ENCODE measurements at places on chromosomes 13 and 19.

- DNase-seq, result no peak
Observed at GRCh38 chr19:1811942-1812425, at the start of gene ATP8B3. TSS of gene ATP8B3 (minus strand) at chr19:1812276. CDS start at chr19:1811736, 540 bp downstream.

DNA sequence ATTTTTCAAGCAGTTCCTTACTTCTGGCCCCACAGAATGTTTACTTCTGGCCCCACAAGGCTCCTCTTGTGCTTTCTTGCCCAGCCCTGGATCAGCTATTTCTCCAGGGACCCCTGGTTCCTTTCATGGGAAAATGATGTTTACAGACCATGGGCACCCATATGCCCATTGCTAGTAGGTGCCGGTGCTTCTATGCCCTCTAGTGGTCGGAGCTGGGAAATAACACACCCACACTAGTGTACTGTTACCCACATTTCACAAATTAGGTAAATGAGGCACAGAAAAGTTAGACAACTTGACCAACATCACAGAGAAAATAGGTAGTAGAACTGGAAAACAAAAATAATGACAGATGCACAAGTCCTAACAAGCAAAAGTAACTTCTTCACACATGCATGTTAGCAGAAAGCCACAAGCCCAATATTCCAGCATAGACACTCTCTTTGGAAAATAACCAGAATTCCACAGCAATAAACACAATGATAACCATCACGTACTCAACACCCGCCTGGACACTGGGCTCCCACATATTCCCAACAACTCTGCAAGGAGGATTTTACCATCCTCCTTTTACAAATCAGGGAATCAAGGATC is 1.3 kb upstream of the CEACAM6 start:
- DNase-seq, result peak; percentile 48

DNA sequence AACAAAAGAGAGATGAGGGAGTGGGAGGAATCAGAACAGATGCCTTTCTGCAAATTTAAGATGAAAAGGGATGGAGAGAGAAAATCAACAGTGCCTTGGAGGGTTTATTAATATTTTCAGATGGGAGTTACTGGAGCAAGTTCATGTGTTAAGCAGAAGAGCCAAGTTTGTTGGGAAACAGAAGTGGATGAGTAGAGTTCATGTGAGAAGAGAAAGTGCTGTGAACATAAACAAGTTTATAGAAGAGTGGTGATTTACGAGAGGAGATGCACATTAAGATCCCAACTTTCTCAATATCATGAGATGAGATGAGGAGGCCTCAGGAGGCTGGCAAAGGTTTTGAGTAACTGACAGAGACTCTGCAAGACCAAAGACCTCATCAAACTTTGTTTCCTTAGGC is 274.1 kb upstream of the HTR2A start:
- no peak for DNase-seq

DNA sequence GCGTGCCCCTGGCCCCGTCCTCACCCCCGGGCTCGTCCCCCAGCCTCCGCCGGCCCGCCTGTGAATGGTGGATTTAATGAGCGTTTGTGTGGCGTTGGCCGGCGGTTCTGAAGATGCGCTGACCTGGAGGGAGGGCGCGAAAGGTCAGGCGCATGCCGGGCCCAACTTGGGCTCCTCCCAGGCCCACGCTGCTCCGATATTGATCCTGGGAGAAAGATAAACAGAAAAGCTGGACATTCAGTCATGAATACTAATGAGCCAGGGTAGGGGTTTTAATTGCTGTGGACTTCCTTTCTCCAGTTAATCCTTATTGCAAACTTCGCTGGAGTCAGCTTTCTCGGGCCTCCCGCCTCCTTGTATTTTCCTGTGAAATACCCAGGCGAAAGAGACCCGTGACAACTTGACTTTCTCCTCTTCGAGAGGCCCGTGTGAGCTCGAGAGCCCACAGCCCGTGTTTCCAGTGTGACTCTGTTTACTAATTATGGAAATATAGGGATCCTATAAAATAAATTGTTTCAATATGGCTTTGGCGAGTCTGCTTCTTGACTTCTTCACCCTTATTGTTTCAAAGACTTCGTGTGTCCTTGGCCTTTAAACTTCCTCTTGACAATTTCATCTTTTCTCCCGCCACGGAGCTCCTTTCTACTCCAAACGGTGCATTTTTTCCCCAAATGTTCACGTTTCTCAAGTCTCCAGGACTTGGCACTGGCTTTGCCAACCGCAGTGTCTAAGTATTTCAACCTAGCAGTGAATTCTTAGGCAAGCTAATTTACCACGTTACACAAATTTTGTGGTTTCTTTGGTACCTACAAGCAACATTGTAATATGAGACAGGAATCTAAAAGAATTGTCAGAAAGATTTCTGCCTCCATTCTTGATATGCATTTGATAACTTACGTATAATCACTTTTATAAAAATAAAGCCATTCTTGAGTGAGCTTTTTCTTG is 10.5 kb downstream of the ZIC2 start:
- no peak for DNase-seq

DNA sequence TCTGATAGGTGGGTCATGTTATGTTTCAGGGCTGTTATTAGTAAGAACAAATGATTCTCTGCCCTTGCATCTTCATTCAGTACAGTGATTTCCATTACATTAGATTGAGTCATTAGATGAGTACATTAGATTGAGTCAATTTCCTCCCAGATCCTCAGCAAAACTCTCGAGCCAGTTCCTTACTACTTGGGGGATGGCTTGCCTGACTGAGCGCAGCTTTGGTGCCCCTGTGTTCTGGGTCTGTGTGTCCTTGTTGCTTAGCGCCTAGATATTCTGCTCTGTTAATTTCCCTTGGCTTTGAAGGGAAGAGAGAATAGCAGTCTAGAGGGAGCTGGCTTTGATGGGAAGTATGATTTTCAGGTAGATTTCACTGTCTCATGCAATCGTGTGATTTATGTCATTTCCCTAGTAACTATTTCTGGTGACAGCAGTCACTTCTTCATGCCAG is 19.1 kb upstream of the SCEL start:
- no peak for DNase-seq

- no peak for DNase-seq
Observed at GRCh38 chr13:58994777-58995176, 1169.0 kb downstream of the DIAPH3 start.

- no peak for DNase-seq
Observed at GRCh38 chr19:51754109-51754508, 2.4 kb upstream of the FPR1 start.

- no peak for DNase-seq
Observed at GRCh38 chr19:48543121-48543710, 8.8 kb upstream of the SULT2B1 start.

GRCh38 chr13:48839171-48839570 is 136.5 kb upstream of the FNDC3A start:
- no peak for DNase-seq

GRCh38 chr19:3494559-3494958 is 5.9 kb downstream of the DOHH start:
- peak; percentile 31 for DNase-seq

DNA sequence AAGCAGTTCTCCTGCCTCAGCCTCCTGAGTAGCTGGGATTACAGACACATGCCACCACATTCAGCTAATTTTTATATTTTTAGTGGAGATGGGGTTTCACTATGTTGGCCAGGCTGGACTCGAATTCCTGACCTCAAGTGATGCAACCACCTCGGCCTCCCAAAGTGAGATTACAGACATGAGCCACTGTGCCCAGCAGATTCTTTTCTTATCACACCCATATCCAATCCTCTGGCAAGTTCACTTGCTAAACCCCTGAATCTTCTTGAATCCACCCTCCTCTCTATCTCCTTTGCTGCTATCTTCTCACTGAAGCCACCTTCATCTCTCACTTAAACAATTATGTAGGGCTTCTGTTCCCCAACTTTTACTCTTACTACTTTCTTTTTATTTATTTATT is 17.5 kb downstream of the TMEM143 start:
- DNase-seq, result no peak

DNA sequence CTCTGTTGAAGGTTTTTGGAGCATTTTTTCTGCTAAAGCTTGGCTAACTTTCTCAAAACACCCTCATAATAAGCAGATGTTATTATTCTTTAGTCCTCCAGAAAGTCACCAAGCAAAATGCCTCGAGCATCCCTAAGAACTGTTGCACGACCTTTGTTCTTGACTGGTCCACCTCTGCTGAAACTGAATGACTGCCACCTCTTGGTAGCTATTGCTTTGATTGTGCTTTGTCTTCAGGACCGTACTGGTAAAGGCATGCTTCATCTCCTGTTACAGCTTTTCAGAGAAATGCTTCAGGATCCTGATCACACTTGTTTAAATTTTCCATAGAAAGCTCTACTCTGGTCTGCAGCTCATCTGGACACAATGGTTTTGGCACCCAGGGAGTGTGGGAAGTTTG is 254.8 kb downstream of the DCT start:
- DNase-seq, result no peak

DNA sequence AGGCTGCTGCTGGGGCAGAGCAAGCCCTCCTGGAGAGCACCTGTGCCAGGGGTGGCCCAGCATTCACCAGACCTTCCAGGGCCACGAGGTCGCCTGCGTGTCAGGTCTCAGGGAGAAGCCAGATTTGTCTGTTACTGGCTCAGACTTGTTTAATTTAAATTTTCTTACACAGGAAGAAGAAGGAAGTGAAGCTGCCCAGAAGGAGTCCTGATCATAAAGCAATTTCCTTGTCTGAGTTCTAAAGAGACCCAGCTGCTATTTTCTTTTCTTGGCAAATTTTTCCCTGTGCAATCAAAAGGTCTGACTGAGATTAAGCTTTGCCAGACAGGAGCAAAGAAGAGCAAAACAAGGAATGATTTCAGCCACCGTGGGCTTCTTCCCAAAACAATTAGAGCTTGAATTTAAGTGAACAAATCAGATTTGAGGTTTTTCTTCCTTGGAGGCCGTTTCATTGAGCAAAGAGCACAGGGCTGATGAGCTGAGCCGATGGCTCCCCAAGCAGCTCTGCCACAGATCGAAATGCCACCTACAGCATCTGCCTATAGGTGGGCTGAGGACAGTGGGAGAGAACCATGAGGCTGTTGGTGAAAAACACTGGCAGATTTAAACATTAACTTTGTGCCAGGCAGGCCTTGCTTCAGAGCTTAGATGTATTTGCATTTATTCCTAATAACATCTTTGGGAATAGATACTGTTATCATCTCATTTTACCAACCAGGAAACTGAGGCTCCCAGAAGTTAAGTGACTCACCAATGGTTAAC is 40.1 kb downstream of the HSPH1 start:
- no peak for DNase-seq

DNA sequence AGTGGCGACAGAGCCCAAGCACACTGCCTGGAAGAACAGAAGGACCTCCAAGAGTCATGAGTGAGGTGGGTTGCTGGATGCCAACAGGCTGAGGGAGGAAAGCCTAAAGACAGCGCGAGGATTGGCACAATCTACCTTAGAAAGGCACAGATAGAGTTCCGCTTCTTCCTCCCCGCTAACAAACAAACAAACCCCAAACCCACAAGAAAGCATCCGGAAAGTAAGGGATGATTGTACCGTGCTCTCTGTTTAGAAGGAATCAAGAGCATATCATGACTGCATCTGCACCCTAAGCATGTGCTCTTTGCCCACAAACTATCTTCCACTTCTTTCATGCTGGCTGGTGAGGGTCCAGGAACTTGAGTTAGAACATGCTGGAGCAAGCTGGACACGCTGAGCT is 233.0 kb upstream of the KLF12 start:
- DNase-seq, result no peak

DNA sequence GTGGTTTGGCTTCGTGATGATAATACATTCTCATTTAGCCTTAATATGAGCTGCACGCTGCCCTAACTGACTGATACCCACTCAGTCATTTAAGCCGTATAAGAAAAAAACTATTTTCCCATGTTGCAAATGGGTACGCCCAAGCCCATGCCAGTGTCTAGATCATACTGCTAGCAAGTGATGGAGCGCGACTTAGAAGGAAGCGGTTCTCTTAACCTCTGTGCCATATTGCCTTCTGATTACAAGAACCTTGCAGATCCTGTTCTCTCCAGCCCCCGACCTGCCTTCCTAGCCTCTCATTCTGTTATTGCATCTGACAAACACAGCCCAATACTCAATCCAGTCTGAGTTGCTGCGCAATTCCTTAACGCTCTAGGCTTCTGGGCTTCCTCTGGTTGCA is 603 bp downstream of the GPALPP1 start:
- no peak for DNase-seq

- no peak for DNase-seq
Observed at GRCh38 chr19:7004313-7004931, 16.8 kb downstream of the MBD3L2B start.

DNA sequence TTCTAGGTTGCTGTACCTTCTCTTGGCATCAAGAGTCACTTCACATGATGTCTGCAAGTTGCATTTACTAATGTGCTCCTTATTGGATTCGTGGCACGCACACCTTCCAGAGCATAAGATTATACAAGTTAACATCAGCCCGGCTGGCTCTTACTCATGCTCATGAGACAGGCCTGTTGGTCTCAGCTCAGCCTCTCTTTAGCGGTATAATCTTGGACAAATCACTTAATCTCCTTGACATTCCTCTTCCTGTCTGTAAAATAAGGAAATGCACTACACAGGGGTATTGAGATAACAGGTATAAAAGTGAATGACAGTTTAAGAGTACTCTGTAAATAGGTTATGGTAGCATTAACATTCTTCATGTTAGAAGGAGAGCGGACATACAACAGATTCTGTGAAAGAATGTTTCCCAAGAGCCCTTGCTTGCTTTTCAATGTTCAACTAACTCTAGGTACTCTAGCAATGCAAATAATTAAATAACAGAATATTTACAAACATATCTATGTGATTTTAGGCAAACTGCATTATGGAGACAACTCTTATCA is 181.1 kb downstream of the FGF14 start:
- no peak for DNase-seq

- no peak for DNase-seq
Observed at GRCh38 chr13:95608640-95609323, 35.7 kb downstream of the DZIP1 start.

- no peak for DNase-seq
Observed at GRCh38 chr13:63463782-63464610, 2048.3 kb upstream of the PCDH20 start.

DNA sequence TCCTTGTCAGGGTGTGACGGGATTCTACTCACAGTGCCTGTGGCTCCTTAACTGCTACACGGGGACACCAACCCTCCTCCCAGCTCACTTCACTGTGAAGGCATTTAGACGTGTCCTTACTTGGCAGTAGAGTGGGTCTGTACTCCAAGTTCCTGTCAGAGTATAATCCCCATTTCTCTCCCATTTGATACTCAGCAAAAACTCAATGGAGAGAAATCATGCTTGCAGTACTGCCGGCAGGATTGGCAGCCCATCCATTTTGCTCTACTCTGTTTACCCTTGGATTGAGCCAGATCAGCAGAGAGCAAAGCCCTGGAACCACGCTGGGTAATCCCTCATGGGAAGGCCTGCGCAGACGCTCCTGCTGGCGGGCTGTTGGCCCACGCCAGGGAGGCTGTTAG is 28.9 kb downstream of the ARL11 start:
- DNase-seq, result no peak

DNA sequence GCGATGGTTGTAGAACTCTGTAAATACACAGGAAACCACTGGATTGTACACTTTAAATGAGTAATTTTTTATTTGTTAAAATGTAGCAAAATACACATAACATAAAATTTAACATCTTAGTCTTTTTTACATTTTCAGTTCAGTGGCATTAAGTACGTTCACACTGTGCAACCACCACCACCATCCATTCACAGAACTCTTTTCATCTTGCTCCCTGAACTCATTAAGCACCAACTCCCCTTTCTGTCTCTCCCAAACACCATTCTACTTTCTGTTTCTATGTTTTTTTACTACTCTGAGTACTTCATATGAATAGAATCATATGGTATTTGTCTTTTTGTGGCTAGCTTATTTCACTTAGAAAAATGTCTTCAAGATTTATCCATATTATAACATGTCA is 2.7 kb upstream of the UBL3 start:
- DNase-seq, result no peak
